ENCODE measurements at places on chromosomes 12 and 14. TPM values are rescaled to one million over a fixed set of nuclear protein-coding genes. Genes with fewer than 3 reads are reported as not detected.

DNA sequence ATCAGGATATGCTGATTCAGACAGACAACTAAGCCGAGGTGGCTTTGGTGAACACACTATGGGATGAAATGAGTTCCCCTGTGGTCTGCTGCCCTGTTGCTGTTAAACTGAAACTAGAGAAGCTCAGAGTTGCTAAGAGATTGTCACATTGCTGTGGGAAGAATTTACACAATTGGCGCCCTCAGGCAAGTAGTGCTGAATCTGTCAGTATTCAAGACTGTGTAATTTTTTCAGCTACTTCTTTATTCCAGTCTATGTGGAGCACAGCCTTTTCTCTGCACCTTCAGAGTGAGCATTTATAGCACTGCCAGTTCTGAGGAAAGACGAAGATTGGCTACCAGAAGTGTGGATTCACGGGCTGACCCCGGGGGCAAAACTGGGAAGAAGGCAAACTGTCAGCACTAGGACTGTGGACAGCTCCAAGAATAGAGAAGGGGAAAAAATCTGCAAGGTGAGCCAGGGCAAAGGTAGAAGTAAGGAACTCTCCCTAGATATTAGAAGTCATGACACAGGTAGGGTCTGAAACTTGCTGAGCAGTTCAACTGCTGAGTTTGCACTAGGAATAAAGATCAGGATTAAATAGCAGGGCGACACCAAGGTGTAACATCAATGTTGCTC, 218.8 kb upstream of the TMPO start:
- no peak for DNase-seq

Gene PRB2
- polyA plus RNA-seq, result not detected

Gene REP15
- 1.3 TPM for polyA plus RNA-seq

Gene ZC2HC1C
- 1.6 TPM for polyA plus RNA-seq
